Right lung (tissue), 10 donors: ENCODE measurements at places on chromosomes 11 and 22.

- DNase-seq, result peak; percentile 60
Observed at GRCh38 chr11:122981388-122982264, at the start of gene BSX. Gene BSX (minus strand): TSS chr11:122981834. CDS start chr11:122981671, 163 bp downstream.

- DNase-seq, result no peak
Observed at GRCh38 chr22:27494785-27495184, 306.8 kb downstream of the MN1 start.

DNA sequence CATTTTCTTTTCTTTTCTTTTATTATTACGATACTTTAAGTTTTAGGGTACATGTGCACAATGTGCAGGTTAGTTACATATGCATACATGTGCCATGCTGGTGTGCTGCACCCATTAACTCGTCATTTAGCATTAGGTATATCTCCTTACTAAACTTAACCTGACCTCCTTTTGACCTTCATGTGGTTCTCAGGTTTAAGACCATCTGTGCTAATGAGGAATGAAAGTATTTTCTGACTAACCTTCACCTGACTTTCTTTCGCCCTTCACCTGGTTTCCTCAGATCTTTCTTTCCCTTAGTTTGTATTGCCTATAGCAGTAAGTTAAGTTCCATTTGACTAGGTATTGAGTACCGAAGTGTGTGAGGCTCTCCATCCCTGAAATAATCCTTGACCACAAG lies 6.5 kb downstream of the EXPH5 start:
- no peak for DNase-seq

GRCh38 chr22:42994917-42995562 lies 19.9 kb downstream of the PACSIN2 start:
- DNase-seq, result peak; percentile 89

DNA sequence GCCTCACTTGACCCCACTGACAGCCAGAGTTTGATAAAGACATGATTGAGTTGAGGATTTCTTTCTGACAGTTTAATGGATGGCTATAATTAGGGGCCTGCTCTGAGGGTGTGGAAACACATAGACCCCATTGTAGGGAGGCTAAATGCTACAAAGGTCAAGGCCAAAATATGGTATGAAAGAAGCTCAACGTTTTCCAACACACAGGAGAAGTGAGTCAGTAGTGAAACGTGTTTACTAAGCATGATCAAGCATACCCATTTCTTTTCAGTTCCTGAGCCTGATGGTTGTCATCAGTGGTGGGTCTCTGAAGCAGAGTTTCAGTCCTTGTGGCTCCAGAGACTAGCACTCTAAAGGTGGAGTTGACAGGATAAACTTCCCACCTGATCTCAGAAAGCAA lies 69.7 kb downstream of the SNX19 start:
- DNase-seq, result no peak

DNA sequence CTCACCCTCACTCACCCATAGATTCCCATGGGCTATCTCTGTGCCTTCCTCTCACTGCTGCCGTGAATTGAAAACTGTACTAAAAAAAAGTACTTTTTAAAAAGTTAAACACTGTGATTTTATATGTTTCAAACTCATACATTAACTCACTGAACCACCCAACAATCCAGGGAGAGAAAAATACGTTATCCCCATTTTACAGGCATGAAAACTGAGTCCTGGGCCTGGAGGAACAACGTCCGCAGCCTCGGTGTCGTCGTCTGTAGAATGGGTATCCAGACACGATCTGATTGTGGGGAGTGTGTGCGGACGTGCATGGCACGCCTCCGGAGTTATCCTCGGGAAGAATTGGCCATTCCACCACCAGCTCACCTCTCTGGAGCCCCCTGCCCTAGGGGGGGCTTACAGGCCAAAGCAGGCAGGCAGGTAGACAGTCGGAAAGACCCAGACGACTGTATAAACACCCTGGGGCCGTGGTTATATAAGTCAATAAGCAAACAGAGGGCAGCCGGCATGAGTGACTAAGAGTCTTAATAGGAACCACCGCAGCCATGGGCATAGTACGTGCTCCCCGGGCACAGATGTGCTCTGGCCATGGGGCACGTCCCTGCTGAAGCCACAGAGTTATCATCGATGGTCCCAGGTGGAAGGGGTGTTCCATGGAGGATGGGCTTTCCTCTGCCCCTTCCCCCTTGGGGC lies 7.1 kb upstream of the PDGFB start:
- no peak for DNase-seq

DNA sequence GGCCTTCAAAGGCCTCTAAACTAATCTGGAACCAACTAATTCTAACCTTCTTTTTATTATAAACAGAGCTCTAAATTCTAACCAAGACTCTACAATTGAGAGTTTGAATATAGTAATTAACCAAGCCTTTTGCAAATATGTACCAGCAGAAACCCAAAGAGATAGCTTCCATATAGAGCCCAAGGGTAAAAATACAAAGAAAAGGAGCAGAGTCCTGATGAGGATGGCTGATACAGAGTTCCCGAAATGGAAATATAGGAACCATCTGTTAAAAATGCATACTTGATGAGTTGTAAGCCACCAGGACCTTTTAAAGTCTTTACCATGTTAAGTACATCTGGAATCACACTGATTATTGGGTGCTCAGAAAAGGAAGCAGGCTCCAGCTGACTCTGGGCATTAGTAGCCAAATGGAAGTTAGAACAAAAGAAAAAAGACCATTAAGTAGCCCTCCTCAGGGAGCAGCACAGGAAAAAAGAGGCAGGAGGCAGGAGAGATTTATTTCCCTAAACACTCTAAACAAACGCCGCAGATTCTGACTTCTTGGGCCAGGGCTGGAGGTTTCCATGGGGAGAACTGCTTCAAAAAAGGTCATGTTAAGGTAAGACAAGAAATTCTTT lies 463.1 kb upstream of the FAT3 start:
- DNase-seq, result no peak

GRCh38 chr22:39518144-39518786 lies 2.1 kb upstream of the ATF4 start:
- DNase-seq, result no peak

DNA sequence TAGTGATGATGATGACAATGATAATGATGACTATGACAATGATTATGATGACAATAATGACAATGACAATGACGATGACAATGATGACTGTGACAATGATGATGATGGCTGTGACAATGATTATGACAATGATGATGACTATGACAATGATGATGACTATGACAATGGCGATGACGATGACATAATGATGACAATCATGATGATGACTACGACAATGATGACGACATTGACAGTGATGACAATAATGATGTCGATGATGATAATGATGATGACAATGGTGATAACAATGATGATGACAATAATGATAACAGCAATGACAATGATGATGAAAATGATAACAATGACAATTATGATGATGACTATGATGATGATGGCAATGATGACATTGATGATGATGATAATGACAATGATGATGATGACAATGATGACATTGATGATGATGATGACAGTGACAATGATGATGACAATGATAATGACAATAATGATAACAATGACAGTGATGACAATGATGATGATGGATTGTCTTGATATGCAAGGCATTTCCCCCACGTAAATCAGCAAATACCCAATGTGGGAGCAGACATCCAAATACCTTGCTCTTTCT lies 37.7 kb downstream of the DHCR7 start:
- no peak for DNase-seq

- no peak for DNase-seq
Observed at GRCh38 chr11:72220696-72221363, 3.7 kb upstream of the INPPL1 start.
